ENCODE measurements at places on chromosomes 4 and X.

DNA sequence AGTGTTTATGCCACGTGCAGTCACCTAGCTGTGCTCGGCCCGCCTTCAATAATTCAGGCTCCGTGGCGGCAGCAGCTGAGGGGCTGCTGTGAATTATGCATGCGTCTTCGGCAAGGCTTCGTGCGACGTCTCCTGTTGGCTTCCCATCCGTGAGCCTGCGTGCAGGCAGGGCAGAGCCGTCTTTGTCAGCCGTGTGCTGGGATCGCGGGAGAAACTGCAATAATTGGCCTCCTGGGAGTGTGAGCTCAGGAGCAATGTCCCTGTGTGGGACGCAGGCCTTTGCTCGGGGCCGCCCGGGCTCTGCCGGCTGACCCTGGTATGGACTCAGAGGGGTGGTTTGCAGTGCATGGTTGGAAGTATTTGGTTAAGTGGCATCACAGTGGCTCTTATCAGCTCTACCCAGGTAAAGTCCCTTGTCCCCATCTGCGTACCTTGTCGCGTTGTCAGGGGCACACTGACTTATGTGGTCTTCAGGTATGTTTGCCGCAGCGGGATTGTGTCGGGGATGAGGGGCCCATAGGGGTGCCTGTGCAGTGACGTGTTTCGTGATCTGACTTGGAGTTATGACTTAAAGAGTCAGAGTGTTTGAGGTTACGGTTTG lies 34.5 kb upstream of the HGFAC start:
- no peak for DNase-seq

GRCh38 chrX:68498044-68498507 lies 775 bp upstream of the YIPF6 start:
- no peak for DNase-seq

DNA sequence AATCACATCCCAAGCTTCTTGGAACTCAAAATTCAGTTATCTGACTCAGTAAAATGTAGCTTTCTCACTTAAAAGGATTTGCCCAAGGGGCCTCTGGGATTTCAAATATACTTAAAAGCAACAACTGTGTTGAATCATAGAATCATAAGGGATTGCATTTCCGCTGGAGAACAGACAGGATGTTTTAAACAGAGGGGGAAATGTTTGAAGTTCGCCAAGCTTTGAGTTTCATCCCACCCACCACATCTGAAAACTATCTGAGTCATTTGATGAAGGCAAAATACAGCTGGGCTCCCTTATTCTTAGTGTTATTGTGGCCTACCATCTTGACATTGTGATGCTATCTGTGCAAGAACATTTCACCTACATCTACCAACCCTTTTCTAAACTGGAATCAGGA lies 73.5 kb downstream of the PPP1R2C start:
- peak; percentile 35 for DNase-seq

DNA sequence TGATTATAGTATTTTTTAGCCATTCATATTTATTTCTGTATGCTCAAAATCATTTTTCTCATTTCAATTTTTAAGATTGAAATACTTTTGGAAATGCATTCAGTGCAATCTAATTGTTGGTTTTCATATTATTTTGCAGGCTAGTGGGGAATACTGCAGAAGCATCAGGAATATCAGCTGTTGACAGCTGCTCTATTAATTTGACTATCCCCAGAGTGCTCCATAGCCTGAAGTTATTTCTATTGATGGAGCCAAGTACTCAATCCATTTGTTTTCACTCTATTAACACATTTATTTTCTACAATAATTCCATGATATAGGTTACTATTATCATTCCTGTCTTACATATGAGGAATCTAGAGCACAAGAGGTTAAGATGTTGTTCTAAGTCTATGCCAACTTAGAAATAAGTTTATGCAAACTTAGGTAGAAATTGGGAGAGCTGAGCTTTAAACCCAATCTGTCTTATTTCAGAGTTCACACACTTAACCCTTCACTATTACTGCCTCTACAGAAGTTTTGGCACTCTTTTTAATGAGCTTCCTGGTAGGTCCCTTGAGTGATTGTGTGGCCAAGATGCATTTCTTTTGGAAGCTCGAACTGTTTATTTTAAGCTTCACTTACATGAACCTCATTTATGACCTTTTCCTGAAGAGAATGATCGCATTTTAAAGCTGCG lies 65.6 kb upstream of the PCDH18 start:
- no peak for DNase-seq
